ENCODE measurements at places on chromosomes 5 and 9.

DNA sequence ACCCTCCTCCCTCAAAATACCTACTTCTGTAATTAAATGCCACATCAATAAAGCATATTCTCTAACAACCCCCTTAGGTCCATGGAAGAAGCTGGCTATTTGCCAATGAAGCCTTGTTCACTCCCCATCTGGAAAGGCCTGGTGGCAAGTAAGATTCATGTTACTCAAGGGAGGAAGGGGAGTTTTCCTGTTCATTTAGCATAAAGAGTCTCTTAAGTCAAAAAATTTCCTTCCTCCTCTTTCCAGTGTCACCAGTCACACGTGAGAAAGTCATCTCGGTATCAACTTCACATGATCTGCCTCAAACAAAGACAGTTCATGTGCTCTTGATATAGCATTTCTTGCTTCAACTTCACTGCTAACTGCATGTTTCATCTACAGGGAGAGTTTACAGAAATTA is 32.7 kb upstream of the RIC1 start:
- no peak for DNase-seq

GRCh38 chr5:43312699-43313034 is 545 bp downstream of the HMGCS1 start:
- peak; percentile 13 for DNase-seq

GRCh38 chr5:135072387-135073281 is 38.6 kb upstream of the PITX1 start:
- no peak for DNase-seq

- DNase-seq = no peak
Measured at GRCh38 chr5:90054612-90055011, 354.9 kb downstream of the CETN3 start.

GRCh38 chr5:178104492-178104891 is 8.8 kb upstream of the N4BP3 start:
- no peak for DNase-seq

DNA sequence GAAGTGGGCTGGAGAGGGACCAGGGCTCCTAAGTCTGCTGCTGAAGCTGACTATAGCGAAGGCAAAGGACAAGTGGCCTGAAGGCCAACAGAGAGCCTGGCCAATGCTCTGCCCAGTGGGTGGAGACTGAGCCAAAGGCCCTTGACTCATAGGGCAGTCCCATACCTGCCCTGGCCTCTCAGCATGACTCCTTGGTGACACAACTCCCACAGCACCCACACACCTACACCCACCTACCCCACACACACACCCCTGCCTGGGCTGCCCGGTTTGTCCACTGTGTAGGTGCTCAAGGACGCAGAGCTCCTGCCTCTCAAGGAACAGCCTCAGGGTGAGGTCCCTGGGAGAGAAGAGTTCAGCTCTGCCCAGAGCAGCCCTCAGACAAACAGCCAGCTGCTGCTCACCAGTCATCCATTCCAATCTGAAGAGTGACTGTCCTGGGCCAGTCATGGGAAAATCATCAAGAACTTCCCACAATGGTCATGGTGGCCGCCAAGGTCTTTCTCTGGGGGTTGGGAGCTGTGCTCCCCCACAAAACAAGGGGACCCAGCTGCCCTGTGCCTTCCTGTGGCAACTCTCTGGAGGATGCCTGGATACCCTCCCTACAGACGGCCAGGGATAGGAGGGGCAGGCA is 5.0 kb downstream of the TNIP1 start:
- DNase-seq = no peak

- no peak for DNase-seq
Measured at GRCh38 chr9:33297432-33297831, 7.1 kb downstream of the NFX1 start.

DNA sequence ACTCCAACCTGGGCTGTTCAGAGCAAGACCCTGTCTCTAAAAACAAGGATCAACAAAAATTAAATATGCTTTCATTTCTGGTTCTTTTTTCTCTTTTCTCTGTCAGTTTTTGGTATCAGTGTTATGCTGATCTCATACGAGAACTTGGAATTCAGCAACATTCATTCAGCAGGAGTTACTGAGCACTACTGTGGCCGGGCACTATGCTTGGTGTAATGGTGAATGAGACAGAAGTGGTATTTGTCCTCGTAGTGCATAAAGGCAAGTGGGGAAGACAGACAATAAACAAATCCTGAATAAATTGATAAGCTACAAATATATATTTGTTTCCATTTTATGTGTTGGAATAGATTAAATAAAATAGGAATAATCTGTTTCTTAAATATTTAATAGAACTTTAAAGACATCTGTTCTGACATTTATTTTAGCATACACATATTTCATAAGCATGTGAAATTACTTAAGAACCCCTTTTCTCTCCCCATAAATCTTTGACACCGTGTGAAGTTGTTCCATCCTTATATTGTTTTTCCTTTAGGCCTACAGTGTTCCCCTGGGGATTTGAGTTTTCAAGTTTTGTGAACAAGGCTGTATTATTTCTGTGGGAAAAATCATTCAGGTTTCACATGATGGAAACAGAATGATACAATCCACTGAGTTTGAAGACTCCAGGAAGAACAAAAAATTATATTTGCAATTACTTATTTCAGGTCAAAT is 24.6 kb downstream of the UBAP1 start:
- no peak for DNase-seq

DNA sequence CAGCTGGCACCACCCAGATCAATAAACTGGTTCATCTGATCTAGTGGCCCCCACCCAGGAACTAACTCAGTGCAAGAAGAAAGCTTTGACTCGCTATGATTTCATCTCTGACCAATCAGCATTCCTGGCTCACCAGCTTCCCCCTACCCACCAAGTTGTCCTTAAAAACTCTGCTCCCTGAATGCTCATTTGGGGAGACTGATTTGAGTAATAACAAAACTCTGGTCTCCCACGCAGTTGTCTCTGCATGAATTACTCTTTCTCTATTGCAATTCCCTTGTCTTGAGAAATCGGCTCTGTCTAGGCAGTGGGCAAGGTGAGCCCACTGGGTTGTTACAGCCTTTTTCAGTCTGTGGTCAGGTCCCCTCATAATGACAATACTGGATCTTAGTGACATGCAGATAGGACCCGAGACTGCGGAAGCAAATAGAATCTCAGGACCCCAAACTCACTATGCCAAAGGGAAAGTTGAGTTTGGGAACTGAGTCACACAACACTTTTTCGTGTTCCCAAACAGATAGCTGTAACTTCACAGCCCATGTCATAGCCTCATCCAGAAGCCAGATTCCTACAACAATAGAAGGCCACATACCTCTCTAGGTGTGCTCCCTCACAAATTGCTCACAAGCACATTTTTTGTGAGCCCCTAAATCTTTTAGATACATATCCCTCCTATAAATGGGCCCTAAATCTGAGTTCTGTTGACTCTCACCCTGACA is 175.2 kb upstream of the RAI14 start:
- DNase-seq = no peak

DNA sequence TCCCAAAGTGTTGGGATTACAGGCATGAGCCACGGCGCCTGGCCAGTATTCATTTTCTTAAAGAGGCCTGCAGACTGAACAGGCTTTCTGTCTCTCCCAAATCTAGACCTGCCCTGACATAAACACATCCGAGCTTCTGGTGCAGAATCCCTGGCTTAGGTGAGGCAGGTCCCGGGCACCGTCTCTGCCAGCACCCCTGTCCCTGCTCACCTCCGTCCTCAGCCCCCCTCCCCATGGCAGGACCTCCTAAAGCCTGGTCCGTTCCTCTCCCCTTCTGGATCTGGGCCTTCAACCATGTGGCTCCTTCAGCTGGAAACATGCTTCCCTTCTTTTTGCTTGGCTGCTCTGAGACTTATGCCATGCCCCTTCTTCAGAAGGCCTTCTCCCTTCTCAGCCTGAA is 22.7 kb upstream of the RXRA start:
- no peak for DNase-seq

GRCh38 chr9:104772714-104773510 is 9.0 kb downstream of the NIPSNAP3B start:
- DNase-seq = no peak

DNA sequence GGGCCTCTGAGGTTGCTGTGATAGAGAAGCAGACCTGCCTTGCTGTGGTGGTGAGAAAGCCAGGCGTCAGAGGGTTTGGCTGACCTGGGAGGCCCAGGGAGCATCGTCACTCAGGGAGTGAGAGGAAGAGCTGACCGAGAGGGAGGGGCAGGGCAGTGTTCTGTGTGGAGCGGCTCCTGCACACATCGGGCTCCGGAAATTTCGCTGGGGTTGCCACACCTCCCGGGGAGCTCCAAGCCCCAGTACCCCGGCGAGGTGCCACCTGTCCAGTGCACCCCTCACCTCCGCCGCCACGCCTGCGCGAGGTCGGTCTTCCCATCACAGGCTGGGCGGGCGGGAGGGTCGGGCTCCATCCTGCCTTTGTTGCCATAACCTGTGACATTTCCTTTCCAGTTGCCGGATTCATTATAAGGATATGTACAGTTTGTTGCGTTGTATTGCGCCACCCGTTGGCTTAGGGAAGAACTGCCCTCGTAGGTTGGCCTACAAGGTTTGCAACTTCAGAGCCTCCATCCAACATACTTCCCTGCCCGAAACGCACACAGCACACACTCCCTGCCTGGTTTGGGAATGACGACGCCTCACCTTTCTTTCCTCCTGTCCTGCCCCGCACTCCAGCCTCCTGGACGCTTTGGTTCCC is 223.2 kb downstream of the CACNA1B start:
- DNase-seq = peak; percentile 27

GRCh38 chr9:135533674-135534073 is 12.3 kb upstream of the OBP2A start:
- no peak for DNase-seq

DNA sequence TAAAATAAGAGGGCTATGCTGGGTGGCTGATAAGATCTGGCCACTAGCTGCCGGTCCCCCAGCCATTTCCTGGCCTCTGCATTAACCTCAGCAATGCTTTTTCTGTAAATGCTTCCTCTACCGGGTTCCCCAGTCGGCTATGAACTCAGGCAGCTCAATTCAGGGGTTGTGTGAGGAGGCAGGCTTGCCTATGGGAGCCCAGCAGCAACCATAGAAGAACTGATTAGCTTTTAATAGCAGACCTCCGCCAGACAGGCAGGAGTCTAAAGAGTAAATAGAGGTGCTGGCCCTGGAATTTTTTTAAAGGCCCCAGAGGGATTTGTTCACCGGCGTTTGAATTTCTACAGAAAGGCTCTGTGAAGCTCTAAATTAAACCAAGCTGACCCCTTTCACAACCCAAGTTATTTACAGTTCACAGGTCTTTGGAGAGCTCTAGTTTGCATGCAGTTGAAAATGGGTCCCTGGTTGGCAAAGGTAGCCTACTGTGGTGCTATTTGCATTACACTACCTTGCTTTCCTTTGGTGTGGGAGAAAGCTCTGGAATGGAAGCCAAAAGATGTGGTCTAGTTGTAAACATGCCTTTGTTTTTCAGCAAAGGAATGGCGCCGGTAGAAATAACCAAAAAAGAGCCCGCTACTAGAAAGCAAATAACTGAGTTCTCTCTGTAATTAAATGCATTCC is 289.7 kb upstream of the SEMA6A start:
- DNase-seq = no peak

DNA sequence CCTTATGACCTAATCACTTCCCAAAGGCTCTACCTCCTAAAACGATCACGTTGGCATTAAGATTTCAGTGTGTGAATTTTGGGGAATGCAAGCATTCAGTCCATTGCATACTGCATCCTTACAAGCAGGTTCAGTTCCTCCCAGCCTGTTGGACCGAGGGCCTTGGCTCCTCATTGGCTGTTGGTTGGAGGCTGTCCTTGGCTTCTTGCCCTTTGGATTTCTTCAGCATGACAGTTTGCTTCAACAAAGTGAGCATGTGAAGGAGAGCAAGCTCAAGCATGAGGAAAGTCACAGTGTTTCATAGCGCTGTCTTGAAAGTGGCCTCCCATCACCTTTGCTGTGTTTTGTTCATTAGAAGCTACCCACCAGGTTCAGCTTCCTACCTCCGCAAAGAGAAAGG is 109.5 kb downstream of the GADD45G start:
- no peak for DNase-seq

GRCh38 chr5:135976216-135976615 is 21.4 kb upstream of the LECT2 start:
- DNase-seq = no peak

- DNase-seq = no peak
Measured at GRCh38 chr9:28547527-28547926, 974.2 kb upstream of the C9orf72 start.

GRCh38 chr5:156476678-156477077 is 149.7 kb downstream of the SGCD start:
- DNase-seq = no peak

- no peak for DNase-seq
Measured at GRCh38 chr9:124149992-124150391, 107.8 kb upstream of the NEK6 start.

- peak; percentile 75 for DNase-seq
Measured at GRCh38 chr5:111223787-111224560, at the start of gene CAMK4. Gene CAMK4 (plus strand): TSS chr5:111224384. CDS start chr5:111224484, 100 bp downstream.

DNA sequence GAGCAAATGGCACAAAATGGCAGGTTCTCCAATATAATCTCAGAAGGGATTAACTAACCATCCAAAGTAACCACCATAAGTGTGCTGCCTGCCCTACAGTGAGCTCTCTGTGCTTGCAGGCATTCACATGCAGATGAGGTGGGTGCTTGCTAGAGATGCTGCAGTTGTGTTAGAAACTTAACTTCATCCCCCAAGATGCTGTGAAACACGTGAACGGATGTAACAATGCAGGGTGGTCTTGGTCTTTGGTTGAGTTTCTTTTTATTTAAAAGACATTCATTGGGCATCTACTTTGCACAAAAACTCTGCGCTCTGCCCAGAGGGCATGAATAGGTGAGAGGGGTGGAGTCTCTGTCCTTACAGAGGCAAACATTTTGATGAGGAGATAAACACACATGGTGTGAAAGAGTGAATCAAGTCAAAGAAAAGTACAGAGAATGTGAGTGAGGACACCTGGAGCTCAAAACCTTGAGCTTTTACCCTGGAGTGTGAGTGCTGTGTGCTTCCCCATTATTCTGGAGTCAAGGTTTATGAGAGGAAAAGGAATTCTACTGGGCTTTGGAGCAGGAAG is 143.9 kb upstream of the DAP start:
- no peak for DNase-seq

- DNase-seq = no peak
Measured at GRCh38 chr9:25481372-25481771, 196.9 kb downstream of the TUSC1 start.

DNA sequence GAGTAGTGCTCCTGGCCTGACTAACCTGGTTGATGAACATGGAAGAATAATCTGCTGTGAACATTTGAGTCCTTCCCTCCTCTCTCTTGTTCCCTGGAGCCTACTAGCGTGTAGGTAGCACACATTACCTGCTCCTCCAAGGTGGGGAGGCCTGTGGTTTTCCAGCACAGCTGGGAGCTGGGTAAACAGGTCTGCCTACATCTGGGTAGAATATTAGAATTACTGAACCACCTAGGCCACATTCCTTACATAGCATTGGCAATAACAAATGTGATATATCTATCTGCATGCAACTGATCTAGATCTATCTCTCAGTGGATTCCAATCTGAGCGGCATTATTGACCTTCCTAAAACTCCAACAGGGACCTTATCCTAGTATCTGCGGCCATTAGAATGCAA is 151.0 kb upstream of the ZNF366 start:
- no peak for DNase-seq
